WTC11 (cell line): ENCODE measurements at places on chromosomes 5 and 9.

GRCh38 chr9:115211413-115212124 is 93.6 kb upstream of the TNC start:
- DNase-seq: no peak

DNA sequence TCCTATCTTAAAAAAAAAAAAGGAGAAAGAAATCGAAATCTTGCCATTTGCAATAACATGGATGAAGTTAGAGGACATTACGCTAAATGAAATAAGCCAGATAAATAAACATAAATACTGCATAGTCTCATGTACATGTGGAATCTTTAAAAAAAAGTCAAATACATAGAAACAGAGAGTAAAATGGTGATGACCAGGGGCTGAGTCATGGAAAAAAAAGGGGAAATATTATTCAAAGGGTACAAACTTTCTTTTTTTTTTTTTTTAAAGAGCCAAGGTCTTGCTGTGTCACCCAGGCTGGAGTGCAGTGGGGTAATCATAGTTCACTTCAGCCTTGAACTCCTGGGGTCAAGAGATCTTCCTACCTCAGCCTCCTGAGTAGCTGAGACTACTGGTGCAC is 310.1 kb downstream of the ZNF608 start:
- no peak for DNase-seq

GRCh38 chr9:86469476-86470250 is 115.5 kb upstream of the TUT7 start:
- DNase-seq: no peak

DNA sequence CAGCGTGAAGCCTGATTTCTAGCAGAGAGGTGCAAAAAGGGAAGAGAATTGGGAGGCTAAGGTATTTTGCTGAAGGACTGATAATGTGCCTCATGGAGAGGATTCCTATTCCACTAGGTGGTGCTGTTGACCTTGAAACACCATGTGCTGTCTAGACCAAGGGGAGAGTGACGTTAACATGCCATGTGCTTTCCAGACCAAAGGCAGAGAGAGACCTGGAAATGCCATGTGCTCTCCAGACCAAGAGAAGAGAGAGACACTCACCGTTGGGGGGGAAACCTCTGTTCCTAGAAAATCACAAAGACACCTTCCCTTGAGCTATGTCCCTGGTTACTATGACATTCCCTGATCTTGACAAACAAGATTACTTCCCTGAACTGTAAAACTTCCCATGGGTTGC is 286.0 kb upstream of the TUSC1 start:
- peak; percentile 40 for DNase-seq

DNA sequence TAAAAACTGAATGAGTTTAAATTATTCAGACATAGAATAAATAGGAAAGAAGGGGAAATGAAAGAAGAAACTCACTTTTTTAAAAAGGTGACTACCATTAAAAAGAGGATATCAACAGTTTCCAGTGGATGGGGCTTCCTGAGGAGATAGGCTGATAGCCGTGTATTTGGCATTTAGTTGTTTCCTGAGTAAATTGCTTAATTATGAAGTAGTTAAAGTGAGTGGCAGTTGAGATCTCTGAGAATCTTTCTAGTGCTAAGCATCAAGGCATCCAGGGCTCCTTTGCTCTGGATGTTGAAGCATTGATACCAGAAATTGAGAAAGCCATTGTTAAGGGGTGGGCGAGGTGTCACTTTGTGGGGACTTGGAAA is 2.7 kb downstream of the TNFAIP8 start:
- DNase-seq: no peak

DNA sequence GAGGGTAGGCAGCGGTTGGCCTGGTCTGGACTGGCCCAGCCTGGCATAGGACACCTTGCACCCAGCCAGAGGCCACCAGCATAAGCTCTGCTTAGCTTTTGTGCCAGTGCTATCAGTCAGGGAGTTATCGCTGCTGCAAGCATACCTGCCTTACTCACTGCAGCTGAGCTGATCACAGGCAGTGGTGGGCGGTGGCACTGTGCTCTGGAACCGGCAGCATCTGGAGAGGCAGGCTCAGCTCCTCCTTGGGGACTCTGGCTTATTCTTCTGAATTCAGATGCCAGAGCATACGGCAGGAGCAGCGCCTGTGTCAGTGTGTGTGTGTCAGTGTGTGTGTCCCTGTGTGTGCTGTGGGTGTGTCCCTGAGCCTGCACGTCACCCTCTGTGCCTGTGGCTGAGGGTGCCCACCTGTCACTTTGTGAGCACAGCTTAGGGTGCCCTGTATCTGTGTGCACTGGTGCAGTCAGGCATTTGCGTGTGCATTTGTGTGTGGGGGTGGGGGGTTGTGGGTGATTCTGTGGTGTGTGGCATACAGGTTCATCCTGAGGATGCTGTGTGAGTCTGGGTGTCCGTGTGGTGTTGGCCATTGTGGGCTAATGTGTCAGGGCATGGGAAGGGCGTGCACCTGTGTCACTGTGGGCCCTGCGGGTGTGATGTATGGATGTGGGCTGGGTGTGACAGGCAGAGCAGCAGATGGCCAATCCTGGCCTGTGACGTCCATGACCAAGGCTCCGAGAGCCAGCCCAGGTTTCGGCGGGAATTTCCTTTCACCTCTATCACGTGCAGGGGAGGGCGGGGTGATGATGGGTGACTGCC is 23.5 kb downstream of the LMX1B start:
- no peak for DNase-seq

DNA sequence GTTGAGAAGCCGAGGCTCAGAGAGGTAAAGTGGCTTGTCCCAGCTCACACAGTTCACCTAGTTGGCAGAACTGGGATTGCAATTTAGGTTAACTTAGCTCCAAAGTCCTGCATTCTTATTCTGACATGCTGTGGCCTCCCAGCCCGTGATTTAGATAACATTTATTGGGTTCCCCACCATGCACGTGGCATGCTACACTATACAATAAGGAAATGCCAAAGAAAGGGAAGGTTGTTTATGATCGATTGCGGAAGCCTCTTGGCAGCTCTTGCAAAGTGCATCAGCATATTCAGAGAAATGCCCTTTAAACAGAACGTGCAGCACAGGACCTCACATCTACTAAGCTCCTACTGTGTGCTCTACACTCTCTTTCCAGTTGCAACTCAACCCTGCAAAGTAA is 3.2 kb downstream of the NEURL1B start:
- no peak for DNase-seq
